ENCODE measurements at places on chromosomes 7 and 10.

GRCh38 chr10:117543225-117544003 lies 868 bp downstream of the EMX2 start:
- no peak for DNase-seq

DNA sequence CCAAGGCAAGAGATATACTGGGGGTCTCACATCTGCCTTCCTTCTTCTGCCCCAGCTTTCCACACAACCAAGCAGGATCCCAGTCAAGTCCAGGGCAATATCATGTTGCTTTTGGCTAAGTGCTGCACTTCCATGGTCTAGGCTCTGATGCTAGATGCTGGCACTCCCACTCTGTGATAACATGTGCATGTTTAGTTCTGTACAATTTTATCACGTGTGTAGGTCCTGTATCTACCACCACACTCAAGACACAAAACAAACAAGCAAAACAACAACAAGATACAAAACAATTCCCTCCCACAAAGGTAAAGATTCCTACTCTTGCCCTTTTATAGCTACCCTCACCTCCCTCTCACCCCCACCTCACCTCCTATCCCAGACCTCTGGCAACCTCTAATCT lies 105.6 kb upstream of the HABP2 start:
- DNase-seq: no peak

- no peak for DNase-seq
Measured at GRCh38 chr7:41830271-41830670, 127.4 kb upstream of the INHBA start.

- DNase-seq: no peak
Measured at GRCh38 chr7:27962273-27962672, 218.3 kb downstream of the JAZF1 start.

DNA sequence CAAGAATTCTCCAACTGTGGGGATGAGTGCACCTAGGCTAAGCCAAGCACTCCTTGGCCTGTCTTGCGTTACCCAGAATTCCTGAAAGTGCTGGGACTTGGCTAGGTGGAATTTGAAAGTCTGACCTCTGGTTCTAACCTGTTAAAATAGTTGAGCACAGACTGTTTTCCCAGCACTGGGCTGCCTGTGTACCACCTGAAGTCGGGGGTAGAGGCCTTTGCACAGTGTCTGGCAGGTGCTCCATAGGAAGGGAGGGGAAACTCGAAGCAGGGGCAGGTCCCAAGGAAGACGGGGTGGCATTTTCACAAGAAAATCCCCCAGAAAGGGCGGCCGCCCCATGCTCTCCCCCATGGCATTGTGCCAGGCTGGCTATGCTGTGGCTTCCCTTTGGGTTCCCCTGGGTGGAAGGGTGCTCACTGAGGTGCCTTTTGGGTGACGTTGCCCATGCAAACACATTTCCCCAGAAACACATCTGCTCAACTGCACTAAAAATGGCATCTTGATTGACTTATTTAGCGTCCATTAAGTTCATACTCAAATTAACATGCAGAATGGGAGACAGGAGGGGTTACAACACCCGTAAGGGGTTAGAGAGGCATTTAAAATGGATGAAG lies 62.9 kb downstream of the SYPL1 start:
- DNase-seq: no peak

- no peak for DNase-seq
Measured at GRCh38 chr10:86068231-86069054, 298.2 kb downstream of the GRID1 start.

DNA sequence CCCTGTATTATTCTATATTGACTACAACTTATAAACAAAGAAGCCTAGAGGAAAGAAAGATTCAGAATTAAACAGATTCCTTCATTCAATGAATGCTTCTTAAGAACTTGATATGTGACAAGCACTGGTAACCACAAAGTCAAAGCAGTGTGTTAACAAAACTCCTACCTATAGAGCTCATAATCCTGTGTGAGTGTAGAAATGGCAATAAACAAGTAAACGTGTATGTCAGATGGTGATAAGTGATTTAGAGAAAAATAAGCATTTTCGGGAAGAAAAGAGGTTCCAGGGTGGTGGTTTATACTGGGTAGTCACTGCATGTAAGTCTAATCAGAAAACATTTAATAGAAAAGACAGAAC lies 141.3 kb downstream of the JMJD1C start:
- no peak for DNase-seq

- no peak for DNase-seq
Measured at GRCh38 chr7:39733881-39734632, 110.7 kb downstream of the RALA start.

- DNase-seq: no peak
Measured at GRCh38 chr10:11667756-11668155, 56.3 kb upstream of the USP6NL start.

- DNase-seq: no peak
Measured at GRCh38 chr7:155763691-155764437, 48.4 kb downstream of the SHH start.

GRCh38 chr7:72069263-72069662 lies 342.9 kb downstream of the CALN1 start:
- DNase-seq: no peak

DNA sequence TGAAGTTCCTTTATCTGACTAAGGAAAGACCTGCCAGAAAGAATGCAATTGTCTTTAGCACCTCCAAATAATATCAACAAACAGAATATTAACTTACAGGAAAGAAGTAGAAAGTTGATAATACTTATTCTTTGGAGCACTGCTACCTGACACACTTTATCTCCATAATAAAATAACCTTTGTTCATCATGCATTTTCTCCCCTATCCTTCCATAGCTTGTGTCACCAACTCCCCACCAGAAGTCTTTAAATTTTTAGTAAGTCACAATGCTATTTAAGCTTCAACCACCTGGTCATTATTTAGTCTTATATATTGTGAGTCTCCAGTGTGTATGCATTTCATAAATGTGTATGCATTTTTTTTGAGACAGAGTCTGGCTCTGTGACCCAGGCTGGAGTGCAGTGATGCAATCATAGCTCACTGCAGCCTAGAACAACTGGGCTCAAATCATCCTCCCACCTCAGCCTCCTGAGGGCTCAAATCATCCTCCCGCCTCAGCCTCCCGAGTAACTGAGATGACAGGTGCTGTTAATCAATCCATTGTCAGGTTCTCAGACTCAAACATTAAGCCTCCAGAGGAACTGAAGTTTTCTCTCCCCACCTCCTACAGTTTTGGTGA lies 7.3 kb upstream of the CYP3A43 start:
- no peak for DNase-seq

Measured in sciatic nerve (tissue), 2 donors.